ENCODE measurements at places on chromosomes 4 and X.

DNA sequence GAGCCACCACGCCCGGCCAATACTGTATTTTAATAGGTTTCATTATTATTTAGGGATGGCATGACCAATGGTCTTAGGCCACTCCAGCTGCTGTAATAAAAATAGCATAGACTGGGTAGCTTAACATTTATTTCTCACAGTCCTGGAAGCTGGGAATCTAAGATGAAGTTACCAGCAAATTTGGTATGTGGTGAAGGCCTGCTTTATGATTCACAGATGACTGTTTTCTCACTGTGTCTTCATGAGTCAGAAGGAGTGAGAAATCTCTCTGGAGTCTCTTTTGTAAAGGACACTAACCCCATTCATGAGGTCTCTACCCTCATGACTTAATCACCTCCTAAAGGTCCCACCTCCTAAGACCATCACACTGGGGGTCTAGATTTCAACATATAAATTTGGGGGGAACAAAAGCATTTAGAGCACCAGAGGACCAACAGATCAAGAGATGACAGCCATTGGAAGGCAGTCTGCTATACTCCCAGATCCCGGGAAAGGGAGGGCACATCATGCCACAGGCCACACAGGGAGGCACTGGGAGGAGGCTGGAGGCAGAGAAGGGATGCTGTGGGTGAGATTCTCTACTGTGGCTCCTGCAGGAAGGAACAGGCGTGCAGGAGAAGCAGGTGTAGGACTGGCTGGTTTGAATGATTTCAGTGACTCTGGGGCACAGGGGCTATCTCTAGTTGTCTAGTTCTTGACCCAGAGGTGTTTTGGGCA, 335.8 kb upstream of the SFRP2 start:
- no peak for DNase-seq

- no peak for DNase-seq
These were observed 76.7 kb upstream of the TMEM150C start for GRCh38 chr4:82638479-82638878.

GRCh38 chr4:21555083-21555482, 393.5 kb downstream of the KCNIP4 start:
- DNase-seq: no peak

GRCh38 chr4:155060419-155060818, 148.0 kb upstream of the NPY2R start:
- no peak for DNase-seq

DNA sequence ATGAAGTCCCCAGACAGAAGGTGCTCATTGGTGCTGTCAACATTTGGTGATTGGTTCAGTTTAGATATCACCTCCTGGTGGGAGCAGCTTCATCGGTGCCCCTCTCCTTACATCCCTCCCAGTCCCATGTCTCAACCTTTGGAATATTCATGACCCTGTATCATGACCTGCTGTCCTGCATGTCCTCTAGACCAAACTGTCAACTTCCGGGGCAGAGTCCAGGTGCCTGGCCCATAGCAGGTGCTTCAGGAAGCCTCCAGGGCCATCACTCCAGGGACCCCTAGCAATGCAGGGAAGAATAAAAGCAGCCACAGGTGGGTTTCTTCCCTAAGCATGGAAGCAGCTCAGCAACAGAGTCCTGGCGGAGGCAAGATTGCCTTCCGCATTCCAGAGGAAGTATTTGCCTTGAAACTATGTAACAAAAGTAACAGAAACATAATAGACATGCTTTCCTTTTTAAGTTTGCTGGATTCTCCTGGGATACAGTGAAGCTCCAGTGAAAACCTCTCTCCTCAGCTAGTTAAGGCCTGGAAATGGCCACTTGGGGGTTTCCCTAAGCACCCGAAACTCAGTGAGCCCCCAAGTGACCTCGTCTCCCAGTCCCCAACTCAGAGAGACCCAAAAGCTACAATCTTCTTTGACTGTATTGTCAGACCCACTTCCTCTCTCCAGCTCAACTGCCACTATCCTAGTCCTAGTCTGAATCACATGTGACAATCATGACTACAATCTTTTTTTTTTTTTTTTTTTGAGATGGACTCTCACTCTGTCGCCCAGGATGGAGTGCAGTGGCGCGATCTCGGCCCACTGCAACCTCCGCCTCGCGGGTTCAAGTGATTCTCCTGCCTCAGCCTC, 1.3 kb upstream of the ATP6AP1 start:
- no peak for DNase-seq

DNA sequence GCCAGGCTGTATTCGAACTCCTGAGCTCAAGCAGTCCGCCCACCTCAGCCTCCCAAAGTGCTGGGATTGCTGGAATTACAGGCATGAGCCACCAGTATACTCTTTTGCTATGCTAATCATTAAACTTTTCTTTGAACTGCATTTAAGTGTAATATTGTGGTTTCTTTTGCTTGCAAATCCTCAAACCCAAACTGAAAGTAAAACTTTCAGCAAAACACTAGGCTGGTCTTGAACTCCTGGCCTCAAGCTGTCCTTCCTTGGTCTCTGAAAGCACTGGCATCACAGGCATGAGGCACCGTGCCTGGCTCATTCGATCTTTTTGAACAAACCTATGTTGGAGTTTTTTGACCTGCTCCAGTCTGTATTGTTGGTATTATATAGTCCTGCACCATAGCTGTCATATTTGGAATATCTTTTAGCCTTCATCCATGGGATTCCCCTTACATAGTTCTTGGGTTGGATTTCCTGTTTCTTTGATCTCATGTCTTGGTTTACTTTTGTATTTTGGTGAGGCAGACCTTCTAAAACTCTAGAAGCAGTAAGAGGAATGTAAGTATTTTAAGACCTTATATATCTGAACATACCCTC, 34.1 kb downstream of the MOB1B start:
- no peak for DNase-seq

- no peak for DNase-seq
These were observed 1.2 kb downstream of the CHIC2 start for GRCh38 chr4:54063229-54063628.

GRCh38 chrX:147850875-147851274, 60.8 kb upstream of the FMR1 start:
- no peak for DNase-seq

- no peak for DNase-seq
These were observed 138.9 kb upstream of the MID1 start for GRCh38 chrX:10759141-10759799.

- DNase-seq: no peak
These were observed 17.6 kb downstream of the GRPR start for GRCh38 chrX:16140983-16141382.

- no peak for DNase-seq
These were observed 44.6 kb downstream of the GABRB1 start for GRCh38 chr4:47075919-47076318.

DNA sequence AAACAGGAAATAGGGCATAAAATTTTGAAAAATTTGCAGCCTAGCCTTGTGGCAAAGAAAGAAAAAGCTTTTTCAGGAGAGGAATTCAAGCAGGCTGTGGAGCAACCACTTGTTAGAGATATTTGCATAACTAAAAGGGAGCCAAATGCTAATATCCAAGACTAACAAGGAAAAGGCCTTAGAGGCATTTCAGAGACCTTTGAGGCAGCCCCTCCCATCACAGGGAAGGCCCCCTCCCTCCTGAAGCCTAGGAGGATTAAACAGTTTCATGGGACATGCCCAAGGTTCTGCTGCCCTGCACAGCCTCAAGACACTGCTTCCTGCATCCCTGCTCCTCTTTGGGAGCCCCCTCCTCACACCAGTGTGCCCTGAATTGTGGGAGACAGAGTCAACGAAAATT, 275.4 kb upstream of the SFRP2 start:
- no peak for DNase-seq

Measured in NCI-H187 treated with DMSO at 0.1 percent for 48 hours (cell line).